SJSA1 (cell line): ENCODE measurements at places on chromosomes 4 and X. TPM values are rescaled to one million over a fixed set of nuclear protein-coding genes. Genes with fewer than 3 reads are reported as not detected.

GRCh38 chr4:1072830-1073446 is 40.4 kb downstream of the RNF212 start:
- DNase-seq = no peak
- H3K4me1 ChIP-seq = no peaks in the 10 kb centered on the region
- no peaks in the 10 kb centered on the region for H3K27me3 ChIP-seq
- H3K4me3 ChIP-seq = no peak overlapping the region

AFF2 gene
- total RNA-seq = 0.13 TPM in 1 of 2 replicates, not detected in the other

DNA sequence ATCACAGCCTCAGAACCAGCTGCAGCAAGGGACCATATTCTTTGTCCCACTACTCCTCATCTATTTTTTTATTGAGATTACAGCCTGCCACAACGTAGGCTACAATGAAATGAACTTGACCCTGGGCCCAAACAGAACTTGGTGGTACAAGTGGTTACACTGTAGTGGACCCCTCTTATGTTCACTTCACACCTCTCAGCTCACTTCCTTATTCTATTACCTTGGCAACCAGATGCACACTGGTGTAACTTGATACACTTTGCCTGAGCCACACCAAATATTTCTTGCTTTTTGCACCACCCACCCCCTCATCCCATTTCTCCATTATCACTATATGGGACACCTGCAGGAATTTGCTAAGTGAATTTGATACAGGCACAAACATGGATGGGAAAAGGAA is 105.8 kb downstream of the CXCL13 start:
- no peak overlapping the region for H3K4me3 ChIP-seq
- no peaks in the 10 kb centered on the region for H3K36me3 ChIP-seq
- no peaks in the 10 kb centered on the region for H3K4me1 ChIP-seq

- no peaks in the 10 kb centered on the region for H3K36me3 ChIP-seq
- no peak overlapping the region for H3K27ac ChIP-seq
- DNase-seq = no peak
- H3K4me1 ChIP-seq = no peaks in the 10 kb centered on the region
- no peaks in the 10 kb centered on the region for H3K27me3 ChIP-seq
- H3K4me3 ChIP-seq = no peak overlapping the region
Observed at GRCh38 chrX:44937606-44938005, 64.6 kb downstream of the KDM6A start.

GRCh38 chr4:173752610-173753230 is 222.7 kb upstream of the HAND2 start:
- DNase-seq = peak; percentile 19
- H3K27me3 ChIP-seq = no peaks in the 10 kb centered on the region
- H3K4me1 ChIP-seq = no peaks in the 10 kb centered on the region
- no peak overlapping the region for H3K4me3 ChIP-seq

DNA sequence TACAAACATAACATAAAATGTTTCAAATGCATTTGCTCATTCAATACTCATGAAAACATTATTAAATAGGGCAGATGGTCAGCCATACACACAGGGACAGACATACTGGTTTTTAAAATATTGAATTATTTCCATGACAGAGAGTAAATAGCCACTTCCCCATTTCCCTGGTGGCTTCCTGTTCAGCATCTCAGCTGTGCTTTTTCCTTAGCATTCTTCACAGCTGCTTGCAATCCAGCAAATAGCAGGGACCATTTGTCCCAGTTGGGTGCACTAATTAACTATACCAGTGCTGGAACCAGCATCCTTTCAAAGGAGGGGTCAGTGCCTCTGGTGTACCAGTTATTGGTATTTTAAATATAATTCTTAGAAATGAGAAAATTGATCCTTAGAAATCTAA is 964.7 kb downstream of the RAB28 start:
- H3K4me1 ChIP-seq = no peaks in the 10 kb centered on the region
- no peaks in the 10 kb centered on the region for H3K36me3 ChIP-seq
- peak; percentile 1 for DNase-seq
- H3K27me3 ChIP-seq = no peaks in the 10 kb centered on the region

DNA sequence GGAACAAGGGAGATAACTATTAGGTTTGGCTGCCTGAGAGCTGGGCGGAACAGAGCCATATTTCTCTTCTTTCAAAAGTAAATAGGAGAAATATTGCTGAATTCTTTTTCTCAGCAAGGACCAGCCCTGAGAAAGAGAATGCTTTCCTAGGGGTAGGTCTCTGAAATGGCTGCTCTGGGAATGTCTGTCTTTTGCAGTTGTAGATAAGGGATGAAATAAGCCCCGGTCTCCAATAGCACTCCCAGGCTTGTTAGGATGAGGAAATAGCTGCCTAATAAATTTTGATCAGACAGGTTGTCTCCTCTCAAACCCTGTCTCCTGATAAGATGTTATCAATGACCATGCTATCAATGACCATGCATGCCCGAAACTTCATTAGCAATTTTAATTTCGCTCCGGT is 207.8 kb upstream of the KIT start:
- H3K4me3 ChIP-seq = no peak overlapping the region
- no peaks in the 10 kb centered on the region for H3K36me3 ChIP-seq
- DNase-seq = no peak
- H3K27ac ChIP-seq = no peak overlapping the region
- peaks cover 4% of the 10 kb centered on the region; the same call in 1 of the 2 replicates for H3K27me3 ChIP-seq

DNA sequence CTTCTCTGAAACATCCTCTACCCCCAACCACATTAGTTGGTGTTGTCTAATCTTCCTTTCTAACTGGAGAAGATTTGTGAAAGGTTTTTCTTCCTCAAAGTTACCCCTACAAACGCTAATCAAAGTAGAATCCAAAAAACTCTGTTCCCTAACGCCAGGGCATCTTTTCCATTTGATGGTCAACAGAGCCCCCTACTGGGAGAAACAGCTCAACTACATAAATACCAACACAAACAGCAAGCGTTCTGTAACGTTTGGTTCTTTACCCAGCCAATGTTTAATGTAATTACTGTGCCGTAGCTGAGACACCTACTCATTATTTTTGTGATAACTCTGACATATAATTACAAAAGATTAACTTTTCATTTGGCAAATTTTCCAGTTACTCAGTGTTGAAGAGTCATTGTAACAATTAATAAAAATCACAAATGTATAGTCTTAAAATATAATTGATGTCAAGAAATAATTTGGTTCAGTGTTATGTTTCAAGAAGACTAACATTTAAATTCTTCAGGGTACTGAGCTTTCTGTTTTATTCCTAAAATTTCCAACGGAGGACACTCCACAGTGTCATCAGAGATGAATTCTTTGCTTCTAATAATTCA is 94.9 kb upstream of the TBC1D9 start:
- H3K36me3 ChIP-seq = no peaks in the 10 kb centered on the region
- H3K4me3 ChIP-seq = no peak overlapping the region
- DNase-seq = peak; percentile 49
- no peaks in the 10 kb centered on the region for H3K4me1 ChIP-seq
- H3K27ac ChIP-seq = no peak overlapping the region

NKAP gene
- total RNA-seq = 4.2 and 7.3 TPM in 2 replicates

GRCh38 chr4:91330555-91331137 is 973.1 kb upstream of the GRID2 start:
- no peak overlapping the region for H3K27ac ChIP-seq
- H3K4me1 ChIP-seq = no peaks in the 10 kb centered on the region
- no peak for DNase-seq
- H3K36me3 ChIP-seq = no peaks in the 10 kb centered on the region
- H3K4me3 ChIP-seq = no peak overlapping the region
- H3K27me3 ChIP-seq = no peaks in the 10 kb centered on the region

- no peak overlapping the region for H3K27ac ChIP-seq
- no peak overlapping the region for H3K4me3 ChIP-seq
- H3K4me1 ChIP-seq = no peaks in the 10 kb centered on the region
- no peaks in the 10 kb centered on the region for H3K27me3 ChIP-seq
Observed at GRCh38 chr4:5247735-5248134, 196.5 kb downstream of the STK32B start.

- no peak overlapping the region for H3K27ac ChIP-seq
- H3K4me3 ChIP-seq = no peak overlapping the region
- DNase-seq = no peak
- peaks cover 9% of the 10 kb centered on the region for H3K27me3 ChIP-seq
- H3K36me3 ChIP-seq = no peaks in the 10 kb centered on the region
Observed at GRCh38 chr4:93814722-93815121, 13.8 kb upstream of the ATOH1 start.

ABCE1 gene
- 162 and 170 TPM in 2 replicates for total RNA-seq
